Activated naive CD8-positive, alpha-beta T cell treated with anti-CD3 and anti-CD28 coated beads, Interleukin-2, amount 50 U/mL, for 24 hours (primary cell): ENCODE measurements at places on chromosomes 13 and 19.

- H3K4me1 ChIP-seq = no peaks in the 10 kb centered on the region
- no peak for DNase-seq
- H3K27ac ChIP-seq = no peak overlapping the region
- no peak overlapping the region for H3K4me3 ChIP-seq
These were observed 134.9 kb downstream of the RAP2A start for GRCh38 chr13:97568850-97569249.

DNA sequence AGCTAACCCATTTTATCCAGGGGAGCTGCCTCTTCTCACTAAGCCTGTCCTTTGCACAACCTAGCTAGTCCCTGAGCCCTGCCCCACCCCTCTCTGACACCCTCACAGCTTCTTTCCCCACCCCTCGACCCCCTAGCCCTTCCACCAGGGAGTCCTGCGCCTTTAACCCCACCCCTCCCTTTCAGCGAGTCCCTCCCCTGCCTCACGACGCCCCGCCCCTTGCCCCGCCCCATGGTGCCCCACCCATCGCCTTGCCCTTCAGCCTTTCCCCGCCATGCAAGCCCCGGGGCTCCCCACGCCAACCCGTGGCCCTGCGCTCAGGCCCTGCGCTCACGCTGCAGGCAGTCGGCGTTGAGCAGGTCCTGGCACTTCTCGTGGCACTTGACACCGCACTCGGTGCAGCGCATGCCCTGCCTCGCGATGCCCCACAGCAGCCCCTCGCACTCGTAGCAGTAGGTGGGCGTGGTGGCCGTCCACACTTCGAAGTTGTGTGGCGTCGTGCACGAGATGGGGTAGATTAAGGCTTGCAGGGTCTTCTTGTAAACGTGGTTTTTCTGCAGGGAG, 40.0 kb downstream of the UNC13A start:
- no peaks in the 10 kb centered on the region for H3K36me3 ChIP-seq
- H3K4me1 ChIP-seq = no peaks in the 10 kb centered on the region
- no peak overlapping the region for H3K4me3 ChIP-seq
- H3K27me3 ChIP-seq = peaks cover 22% of the 10 kb centered on the region
- no peak for DNase-seq

DNA sequence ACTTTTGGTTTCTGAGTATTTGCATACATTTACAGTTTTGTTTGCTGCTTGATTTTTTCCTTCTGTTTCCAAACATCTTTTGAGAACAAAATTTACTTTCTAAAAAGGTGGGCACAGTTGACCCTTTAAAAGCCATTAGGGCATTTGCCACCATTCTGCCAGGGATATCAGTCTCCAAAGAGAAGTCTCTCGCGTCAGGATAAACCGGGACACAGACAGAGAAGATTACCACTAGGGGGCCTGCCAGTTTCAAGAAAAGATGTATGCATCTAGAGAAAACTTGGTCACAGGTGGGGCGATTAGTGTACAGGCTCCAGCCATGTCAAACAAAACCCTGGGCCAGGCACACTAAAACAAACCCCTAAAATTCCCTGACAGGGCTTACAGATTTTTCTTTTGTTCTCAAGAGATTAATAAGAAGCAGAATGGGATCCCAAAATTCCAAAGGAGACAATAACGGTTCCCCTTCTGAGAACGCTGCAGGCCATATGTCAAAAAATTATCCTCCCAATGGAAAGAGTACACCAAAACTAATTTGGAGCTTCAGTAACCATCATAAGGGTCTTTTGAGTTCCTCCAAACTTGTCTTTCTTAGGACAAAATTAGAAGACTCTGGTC, 10.7 kb upstream of the PABPC3 start:
- DNase-seq = peak; percentile 5
- no peak overlapping the region for H3K27ac ChIP-seq
- H3K4me3 ChIP-seq = no peak overlapping the region
- H3K36me3 ChIP-seq = no peaks in the 10 kb centered on the region

DNA sequence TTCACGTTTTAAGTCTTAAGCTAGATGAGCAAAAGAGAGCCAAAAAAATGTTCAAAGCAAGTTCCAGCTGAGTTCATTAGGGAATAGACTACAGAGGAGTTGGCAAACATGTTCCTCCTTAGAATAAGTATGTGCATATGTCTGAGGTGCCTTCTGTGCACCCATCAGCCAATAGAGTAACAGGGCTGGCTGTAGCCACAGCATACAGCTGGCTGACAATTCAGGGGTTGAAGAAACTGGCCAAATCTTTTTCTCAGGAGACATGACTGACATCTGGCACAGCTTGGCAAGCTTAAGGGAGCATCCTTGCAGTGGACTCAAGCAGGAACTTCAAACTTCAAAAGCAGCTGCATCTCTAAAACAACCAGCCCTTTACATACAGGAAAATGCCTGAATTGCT, 414.8 kb upstream of the PCDH20 start:
- H3K27ac ChIP-seq = no peak overlapping the region
- H3K4me3 ChIP-seq = no peak overlapping the region
- no peaks in the 10 kb centered on the region for H3K36me3 ChIP-seq
- no peaks in the 10 kb centered on the region for H3K27me3 ChIP-seq

DNA sequence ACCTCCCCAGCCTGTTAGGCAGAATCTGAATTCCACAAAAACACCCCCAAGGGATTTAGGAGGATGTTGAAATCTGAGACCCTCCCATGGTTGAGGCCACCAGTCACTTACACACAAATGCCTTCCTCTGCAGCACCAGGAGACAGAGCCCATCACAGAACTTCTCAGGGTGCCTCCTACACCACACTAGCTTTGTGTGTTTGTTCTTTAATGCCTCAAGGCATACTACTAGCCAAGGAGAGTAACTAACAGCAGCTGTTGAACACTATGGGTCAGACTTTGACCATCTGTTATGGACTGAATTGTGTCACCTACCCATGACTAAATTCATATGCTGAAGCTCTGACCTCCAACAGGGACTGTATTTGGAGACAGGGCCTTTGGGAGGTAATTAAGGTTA, 9.5 kb upstream of the MED26 start:
- H3K4me1 ChIP-seq = peaks cover 13% of the 10 kb centered on the region
- H3K27me3 ChIP-seq = no peaks in the 10 kb centered on the region
- H3K27ac ChIP-seq = no peak overlapping the region
- H3K4me3 ChIP-seq = no peak overlapping the region
- DNase-seq = no peak

DNA sequence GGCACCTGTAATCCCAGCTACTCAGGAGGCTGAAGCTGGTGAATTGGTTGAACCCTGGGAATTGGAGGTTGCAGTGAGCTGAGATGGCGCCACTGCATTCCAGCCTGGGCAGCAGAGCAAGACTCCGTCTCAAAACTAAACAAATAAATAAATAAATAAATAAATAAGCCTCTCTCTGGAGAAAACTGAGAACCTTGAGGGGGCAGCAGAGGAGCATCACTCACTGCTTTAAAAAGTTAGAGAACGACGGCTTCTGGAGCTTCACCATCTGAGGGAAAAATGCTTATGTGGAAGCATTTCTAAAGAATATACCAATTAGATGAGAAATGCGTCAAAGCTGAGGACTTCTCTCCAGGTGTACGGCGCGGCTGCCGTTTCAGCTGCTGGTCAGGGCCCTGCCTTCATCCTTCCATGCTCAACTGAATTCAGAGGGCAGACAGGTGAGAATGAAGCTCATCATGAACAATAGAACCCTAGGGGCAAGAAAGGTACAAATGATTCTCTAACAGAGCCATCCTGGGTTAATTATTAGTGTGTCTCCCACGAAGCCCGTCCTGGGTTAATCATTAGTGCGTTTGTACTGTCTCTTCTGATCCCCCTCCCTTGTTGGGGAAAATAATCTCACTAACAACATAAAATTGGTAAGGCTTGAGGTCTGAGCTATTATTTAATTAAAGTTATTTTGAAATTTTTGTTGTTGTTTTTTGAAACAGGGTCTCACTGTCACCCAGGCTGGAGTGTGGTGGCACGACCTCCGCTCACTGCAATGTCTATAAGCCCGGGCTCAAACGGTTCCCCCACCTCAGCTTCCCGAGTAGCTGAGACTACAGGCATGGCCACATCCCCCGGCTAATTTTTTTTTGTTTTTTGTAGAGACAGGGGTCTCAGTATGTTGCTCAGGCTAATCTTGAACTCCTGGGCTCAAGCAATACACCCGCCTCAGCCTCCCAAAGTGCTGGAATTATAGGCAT, 80.1 kb downstream of the IPO5 start:
- no peak for DNase-seq
- no peak overlapping the region for H3K27ac ChIP-seq
- H3K27me3 ChIP-seq = no peaks in the 10 kb centered on the region
- no peaks in the 10 kb centered on the region for H3K36me3 ChIP-seq
- no peak overlapping the region for H3K4me3 ChIP-seq
- no peaks in the 10 kb centered on the region for H3K4me1 ChIP-seq

GRCh38 chr13:19587635-19588300, 26.4 kb upstream of the TPTE2 start:
- no peaks in the 10 kb centered on the region for H3K36me3 ChIP-seq
- H3K4me3 ChIP-seq = peak overlapping the region; percentile 76
- H3K4me1 ChIP-seq = peaks cover 19% of the 10 kb centered on the region

- no peaks in the 10 kb centered on the region for H3K36me3 ChIP-seq
- no peak for DNase-seq
- peaks cover 4% of the 10 kb centered on the region for H3K4me1 ChIP-seq
- H3K27me3 ChIP-seq = peaks cover 9% of the 10 kb centered on the region
- no peak overlapping the region for H3K27ac ChIP-seq
These were observed 9.3 kb upstream of the SYT5 start for GRCh38 chr19:55189403-55189835.
